Right ventricle myocardium superior (tissue), 1 donor: ENCODE measurements at places on chromosomes 13 and 19. TPM values are rescaled to one million over a fixed set of nuclear protein-coding genes. Genes with fewer than 3 reads are reported as not detected.

DNA sequence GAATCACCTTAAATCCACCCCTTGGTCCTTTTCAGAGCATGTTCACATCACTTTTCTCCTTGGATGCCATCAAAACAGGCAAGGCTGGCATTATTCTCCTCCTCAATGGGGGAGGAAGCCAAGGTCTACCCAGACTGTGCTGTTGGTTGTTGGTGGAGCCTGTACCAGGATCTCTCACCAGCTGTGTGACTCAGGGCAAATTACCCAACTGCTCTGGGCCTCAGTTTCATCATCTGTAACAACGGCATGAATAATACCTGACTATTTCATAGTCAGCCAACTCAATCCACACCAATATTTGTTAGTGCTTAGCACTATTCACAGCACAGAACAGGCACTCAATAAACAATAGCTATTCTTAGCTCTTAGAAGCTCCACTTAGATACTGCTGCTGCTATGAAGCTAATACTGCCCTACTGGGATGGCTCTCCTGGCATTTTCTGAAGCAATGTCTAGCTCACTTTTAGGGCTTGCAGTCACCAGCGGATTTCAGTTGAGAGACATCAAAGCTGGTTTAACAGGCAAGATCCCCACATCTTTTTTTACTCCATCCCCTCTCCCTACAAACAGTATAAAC lies 116.9 kb downstream of the CCNA1 start:
- DNase-seq: no peak

DNA sequence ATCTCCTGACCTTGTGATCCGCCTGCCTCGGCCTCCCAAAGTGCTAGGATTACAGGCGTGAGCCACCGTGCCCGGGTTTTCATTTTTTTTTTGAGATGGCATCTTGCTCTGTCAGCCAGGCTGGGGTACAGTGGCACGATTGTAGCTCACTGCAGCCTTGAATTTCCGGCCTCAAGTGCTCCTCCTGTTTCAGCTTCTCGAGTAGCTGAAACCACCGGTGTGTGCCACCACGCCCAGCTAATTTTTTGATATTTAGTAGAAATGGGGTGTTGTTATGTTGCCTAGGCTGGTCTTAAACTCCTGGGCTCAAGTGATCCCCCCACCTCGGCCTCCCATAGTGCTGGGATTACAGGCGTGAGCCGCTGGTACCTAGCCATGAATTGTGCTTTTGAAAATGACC lies 5.9 kb downstream of the ADAT3 start:
- DNase-seq: no peak

- no peak for DNase-seq
Observed at GRCh38 chr19:18475004-18475453, 37.1 kb upstream of the ISYNA1 start.

DNA sequence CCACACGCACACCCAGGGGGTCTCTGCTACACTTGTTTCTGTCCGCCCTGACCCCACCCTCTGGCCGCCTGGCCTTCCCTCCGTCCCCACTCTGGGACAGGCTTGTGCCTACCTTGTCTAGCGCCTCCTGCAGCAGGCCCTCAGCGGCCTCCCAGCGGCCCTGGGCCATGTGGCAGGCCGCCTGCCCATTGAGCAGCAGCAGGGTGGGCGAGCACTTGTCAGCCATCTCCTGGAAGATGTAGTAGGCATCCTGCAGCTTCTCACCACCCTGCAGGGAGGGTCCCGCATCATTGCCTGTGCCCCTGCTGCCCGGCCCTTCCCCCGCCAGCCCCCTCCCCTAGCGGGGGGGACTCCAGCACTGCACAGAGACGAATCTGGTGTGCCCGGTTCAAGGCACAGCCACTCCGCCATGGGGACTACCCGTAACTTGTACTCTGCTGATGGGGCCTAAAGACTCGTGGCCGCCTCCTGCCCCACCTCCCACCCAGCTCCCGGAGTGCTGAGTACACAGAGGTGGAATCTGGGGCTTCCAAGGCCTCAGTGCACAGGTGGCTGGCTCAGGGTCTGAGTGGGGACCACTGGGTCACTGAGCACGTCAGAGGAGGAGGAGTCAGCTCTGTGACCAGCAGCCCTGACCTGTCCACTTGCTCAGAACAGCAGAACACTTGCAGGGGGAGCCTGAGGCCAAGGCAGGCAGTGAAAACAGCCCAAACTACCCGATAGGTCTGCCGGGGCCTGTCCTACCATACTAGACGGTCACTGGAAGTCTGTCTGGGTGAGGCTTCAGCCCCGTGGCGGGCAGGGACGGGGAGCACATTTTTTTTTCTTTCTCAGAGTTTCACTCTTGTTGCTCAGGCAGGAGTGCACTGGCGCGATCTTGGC lies 7.4 kb upstream of the CERS1 start:
- DNase-seq: no peak

Gene GTF2F1
- total RNA-seq: 30.5 TPM
